Stimulated activated CD4-positive, alpha-beta T cell treated with anti-CD3 and anti-CD28 coated beads, Interleukin-1b, Interleukin-23, amount 100 ng/mL, for 1 hour (primary cell): ENCODE measurements at places on chromosomes 3 and 15.
A peak's percentile ranks its signal among the peaks of the same experiment; 100 is the strongest.

GRCh38 chr15:101558221-101558941 is 68.9 kb upstream of the PCSK6 start:
- no peak for DNase-seq

DNA sequence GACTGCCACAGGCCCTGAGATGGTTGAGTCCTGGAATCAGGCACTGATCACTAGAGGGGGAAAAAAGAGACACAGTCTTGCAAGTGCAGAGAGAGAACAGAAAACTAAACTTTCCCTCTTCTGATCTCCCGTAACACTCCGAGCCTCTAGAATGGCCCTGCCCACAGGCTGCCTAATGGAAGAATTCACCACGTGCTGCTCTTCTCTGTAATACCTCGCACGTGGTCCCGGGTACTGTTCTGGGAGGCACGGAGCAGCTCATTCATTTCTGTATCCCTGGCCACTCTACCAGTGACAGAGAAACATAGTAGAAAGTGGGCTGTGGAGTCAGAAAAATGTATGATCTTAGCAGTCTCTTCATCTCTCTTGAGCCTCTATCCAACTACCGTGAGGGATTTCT is 30.4 kb downstream of the VGLL4 start:
- no peak for DNase-seq

DNA sequence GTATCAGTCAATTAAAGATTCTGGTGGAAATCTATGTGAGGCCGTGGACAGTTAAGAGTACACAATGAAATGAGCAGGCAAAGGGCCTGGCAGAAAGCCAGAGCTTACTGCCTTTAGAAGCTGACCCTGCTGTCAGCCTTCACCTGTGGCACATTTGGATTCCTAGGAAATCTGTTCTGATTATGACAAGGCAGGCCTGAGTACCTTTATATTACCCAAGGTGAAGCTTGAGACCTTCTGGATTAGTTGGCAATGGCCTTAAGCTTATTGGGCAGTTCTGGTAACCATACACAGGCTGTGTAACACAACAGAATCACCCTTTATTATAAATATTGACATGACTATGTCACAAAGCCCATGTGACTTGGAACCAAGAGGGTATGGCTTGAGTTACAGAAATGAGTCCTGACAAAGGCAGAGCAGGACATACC is 43.2 kb downstream of the NBEAL2 start:
- DNase-seq = no peak

- peak; percentile 50 for DNase-seq
Observed at GRCh38 chr3:46998121-46998851, 18.8 kb downstream of the NBEAL2 start.

GRCh38 chr15:38217191-38217595 is 35.4 kb upstream of the SPRED1 start:
- no peak for DNase-seq

DNA sequence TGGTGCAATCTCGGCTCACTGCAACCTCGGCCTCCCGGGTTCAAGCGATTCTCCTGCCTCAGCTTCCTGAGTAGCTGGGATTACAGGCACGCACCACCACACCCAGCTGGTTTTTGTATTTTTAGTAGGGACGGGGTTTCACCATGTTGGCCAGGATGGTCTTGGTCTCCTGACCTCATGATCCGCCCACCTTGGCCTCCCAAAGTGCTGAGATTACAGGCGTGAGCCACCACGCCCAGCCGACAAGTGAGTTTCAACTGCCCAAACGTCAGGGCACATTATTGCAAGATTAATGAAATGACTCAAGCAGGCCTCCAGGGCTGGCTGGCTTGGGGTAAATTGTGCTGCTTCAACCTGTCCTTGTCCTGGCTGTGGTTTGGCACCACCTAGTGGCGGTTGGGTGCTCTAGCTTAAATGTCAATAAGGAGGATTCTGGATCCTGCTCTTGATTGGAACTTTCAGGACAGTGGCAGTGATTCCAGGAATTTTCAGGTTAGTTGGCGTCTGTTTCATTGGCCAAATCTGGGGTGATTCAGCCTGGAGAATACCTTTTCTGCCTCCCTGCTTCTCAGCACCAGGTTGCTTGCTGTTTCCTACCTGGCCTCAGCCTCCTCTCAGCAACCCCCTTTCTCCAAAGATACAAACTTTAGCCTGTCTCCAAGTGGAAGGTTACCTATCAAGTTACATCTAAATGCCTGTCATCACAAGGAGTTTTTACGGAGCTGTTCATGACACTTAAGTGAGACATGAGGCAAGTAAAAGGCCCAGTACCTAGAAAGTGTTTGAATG is 32.4 kb upstream of the SACM1L start:
- peak; percentile 68 for DNase-seq

DNA sequence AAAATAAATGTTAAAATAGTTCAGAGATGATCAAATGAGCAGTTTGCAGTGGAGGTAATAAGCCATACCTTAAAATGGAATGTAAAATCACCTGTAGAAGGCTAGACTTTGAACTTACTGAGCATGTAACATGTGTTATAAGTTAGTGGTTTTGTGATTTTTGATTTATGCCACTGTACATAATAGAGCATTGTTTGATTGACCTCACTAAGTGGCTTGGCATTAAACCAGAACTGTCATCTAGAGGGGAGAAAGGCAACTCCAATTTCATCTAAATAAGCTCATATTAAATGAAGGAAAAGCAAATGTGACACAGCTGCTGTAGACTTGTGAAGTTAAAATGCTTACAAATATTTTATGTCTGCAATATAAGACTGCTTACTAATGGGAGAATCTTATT is 387.9 kb downstream of the ZIC1 start:
- DNase-seq = no peak

- no peak for DNase-seq
Observed at GRCh38 chr15:41862515-41863116, 24.0 kb downstream of the PLA2G4B start.

DNA sequence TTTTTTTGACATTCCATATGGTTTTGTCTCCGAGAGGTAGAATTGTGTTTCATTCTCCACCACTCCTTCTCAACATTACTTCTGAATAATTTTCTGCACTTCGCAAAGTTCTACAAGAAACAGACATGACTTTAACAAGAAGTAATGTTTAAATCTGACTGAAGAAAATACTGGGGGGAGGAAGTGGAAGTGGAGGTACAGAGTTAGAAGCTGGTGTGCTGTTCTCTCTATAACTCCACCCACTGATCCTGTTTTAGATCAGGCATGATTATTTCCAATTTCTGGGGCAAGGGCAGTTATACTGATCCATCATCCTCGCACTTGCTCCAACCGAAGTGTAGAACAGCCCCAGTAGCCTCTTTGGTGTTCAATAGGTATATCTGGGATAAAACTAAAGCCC is 9.2 kb upstream of the MCCC1 start:
- no peak for DNase-seq

- no peak for DNase-seq
Observed at GRCh38 chr15:67796196-67797127, 28.8 kb upstream of the SKOR1 start.

- no peak for DNase-seq
Observed at GRCh38 chr3:151896246-151897012, 23.0 kb downstream of the SUCNR1 start.

DNA sequence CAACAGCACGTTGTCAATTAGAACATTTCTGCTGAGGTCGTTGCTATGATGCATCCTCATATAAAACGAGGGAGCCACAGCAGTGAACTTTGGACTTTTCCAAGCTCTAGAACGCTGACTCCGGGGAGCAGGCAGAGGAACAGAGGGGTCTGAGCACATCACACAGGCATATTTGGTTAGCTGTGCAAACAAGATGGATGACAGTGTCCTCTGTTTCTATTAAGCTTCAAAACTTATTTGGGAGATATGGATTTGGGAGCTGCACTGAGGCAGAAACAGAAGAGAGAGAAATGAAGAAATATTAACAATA is 278.0 kb upstream of the TBL1XR1 start:
- DNase-seq = no peak

DNA sequence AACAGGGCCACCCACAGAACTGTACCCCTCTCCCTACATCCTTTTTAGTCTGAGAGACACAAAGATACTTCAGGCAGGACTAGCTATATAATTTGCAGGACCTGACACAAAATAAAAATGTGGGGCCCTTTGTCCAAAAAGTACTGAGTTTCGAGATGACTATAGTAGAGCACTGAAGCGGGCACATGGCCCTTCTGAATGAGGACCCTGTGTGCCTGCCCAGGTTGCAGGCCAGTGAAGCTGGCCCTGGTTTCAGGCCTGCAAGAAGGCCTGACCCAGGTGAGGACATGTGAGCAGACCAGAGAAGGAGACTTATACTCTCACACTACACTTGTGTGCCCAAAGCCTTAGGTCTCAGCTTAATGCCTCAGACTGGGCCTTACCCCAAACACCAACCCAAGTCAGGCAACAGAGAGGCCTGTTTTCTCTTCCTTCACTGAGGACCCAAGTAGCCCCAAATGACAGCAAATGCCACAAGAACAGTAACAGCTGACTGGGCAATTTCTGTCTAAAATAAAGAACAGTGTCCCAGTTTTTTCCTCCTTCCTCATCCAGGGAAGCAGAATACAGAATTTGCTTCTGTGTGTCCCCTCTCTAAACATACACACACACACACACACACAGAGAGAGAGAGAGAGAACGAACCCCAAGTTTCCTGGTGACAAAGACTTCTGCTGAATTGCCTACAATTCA is 100.9 kb upstream of the ARHGEF3 start:
- DNase-seq = no peak

GRCh38 chr15:40232625-40233070 is 6.2 kb upstream of the PAK6 start:
- no peak for DNase-seq

DNA sequence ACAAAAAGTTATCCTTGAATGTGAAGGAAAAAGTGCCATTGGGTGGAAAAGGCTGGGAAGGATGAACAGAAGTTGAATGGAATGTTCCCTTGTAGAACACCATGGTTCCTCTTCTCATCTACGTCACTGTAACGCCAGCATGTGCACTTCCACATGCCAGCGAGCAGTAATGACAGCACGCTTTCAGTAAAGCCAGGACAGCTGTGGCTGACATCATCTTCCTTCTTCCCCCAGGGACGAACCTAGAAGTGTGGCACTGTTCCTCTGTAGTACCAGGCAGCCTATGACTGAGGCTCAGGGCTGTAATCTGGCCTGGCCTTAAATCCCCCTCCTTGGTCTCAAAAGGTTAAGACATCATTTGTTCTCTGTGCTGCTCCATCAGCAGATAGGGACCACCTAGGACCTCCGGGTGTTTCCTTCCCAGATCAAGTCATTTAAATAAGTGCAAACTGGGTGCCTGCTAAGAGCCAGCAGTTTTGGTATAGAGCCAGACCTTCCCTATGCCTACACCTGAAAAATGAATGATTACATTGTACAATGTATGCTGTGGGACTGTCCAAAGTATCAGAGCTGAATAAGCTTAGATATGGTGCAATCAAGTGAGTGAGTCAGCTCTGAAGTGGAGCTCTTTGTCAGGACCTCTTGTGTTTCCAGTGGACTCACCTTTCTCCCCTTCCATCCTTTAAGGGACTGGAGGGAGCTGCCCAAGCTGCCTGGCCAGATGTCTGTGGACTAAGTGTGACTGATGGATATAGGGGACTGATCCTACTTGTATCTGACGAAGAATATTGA is 5.6 kb upstream of the SRPRB start:
- DNase-seq = no peak

GRCh38 chr3:99951701-99952100 is 134.0 kb downstream of the CMSS1 start:
- no peak for DNase-seq

DNA sequence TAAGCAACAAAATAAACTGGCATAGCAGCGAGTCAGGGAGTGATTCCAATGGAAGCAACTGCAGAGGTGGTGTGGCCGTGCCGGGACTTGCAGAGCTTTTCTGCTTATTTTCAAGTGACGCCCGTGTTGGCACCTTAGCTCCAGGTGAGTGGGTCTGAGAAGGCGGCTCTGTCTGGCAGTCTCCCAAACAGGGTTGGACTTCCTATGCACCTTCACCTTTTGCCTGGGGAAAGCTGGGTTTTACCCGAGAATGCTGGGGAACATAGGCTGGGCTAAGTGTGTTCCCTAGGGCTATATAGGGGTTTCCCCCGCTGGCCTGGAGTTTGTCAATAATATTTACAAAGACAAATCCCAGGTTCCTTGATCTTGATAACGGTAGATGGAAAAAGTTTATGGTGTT is 179.9 kb upstream of the TBL1XR1 start:
- no peak for DNase-seq

GRCh38 chr3:58164199-58164879 is 46.4 kb downstream of the DNASE1L3 start:
- no peak for DNase-seq

- no peak for DNase-seq
Observed at GRCh38 chr3:154285221-154285620, 39.1 kb downstream of the DHX36 start.

- no peak for DNase-seq
Observed at GRCh38 chr3:153679714-153680113, 441.5 kb upstream of the ARHGEF26 start.

GRCh38 chr15:44670087-44670950 is 6.9 kb upstream of the SPG11 start:
- DNase-seq = no peak

GRCh38 chr15:59244337-59244736 is 37.7 kb downstream of the LDHAL6B start:
- DNase-seq = no peak

GRCh38 chr3:14925729-14926591 is 21.4 kb upstream of the NR2C2 start:
- DNase-seq = no peak

GRCh38 chr3:133853925-133854227 is 41.8 kb downstream of the RAB6B start:
- no peak for DNase-seq

GRCh38 chr3:149377408-149378364 is at the start of gene TM4SF1:
Gene TM4SF1 (minus strand): TSS chr3:149377649. CDS start chr3:149377547, 102 bp downstream.
- no peak for DNase-seq

DNA sequence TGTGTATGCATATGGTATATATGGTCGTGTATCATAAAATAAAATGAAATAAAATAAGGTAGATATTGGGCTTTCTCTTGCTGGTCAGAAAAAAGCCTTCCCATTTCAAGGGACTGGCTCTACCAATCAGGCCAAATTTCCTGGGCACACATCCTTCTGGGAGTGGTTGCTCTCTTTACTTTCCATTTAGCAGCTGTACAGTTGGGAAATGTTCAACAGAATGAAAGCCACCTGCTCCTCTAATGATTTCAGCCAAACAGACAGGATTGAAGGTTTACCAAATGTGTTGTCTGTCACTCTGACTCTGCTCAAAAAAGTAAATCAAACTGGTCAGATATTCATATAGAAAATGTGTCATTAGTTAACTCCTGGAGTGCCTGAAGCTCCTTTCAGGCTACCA is 380.4 kb downstream of the ROBO2 start:
- DNase-seq = no peak

- DNase-seq = no peak
Observed at GRCh38 chr15:33526532-33526931, 215.8 kb downstream of the RYR3 start.

DNA sequence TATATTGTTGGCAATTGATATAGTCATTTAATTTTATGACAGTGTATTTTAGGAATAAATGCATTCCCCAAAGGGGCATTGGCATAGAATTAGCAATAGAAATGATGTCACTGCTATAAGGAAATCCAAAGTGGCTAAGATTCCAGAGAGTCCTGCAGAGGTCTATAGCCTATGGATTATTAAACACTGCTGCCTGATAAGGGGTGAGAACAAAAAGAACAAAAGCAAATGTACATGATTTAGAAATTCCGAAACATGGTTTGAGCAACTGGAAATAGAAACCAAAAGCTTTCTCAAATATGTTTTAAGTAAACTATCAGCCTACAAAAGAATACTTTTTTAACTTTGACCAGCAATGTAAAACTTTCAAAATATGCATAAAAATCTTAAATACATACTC is 280.1 kb upstream of the RASGRP1 start:
- no peak for DNase-seq

- DNase-seq = no peak
Observed at GRCh38 chr3:45848392-45848791, 6.5 kb upstream of the LZTFL1 start.

GRCh38 chr3:52023101-52023770 is 27.5 kb upstream of the RPL29 start:
- DNase-seq = no peak
